SK-N-SH (cell line): ENCODE measurements at places on chromosomes 7 and 10.
A peak's percentile ranks its signal among the peaks of the same experiment; 100 is the strongest.

GRCh38 chr7:92785923-92786322 lies 50.5 kb downstream of the CDK6 start:
- DNase-seq = no peak

GRCh38 chr7:129925416-129926002 lies 27.3 kb downstream of the UBE2H start:
- no peak for DNase-seq

DNA sequence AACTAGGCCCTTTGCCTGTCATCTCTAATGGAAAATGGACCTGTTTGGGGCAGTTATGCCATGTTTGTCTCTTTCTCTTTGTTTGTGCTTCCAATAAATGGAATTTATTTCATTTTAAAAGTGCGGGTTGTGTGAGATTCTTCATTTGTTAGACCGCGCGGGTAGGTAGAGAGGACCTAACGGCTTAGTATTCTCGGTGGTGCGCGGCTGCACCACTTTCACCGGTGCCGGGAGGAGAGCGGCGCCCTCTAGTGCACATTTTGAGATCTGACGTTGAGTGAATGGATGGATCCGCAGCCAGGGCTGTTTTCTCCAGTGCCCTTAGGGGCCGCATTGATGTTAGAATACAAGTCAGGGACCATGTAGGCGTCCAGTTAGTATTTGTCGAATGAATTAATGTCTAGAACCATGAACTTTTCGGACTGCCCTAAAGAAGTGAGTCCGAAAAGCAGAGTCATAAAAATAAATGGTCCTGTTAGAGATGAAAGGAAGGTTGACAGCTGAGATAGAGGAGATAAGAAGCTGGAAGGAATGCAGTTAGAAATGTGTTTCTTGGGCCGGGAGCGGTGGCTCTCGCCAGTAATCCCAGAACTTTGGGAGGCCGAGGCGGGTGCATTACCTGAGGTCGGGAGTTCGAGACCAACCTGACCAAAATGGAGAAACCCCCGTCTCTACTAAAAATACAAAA lies 29.3 kb upstream of the GIMAP8 start:
- DNase-seq = peak; percentile 92

GRCh38 chr7:40658729-40659128 lies 523.9 kb downstream of the SUGCT start:
- DNase-seq = no peak
